Mesendoderm (in vitro differentiated cells): ENCODE measurements at places on chromosomes 7 and 10.
A peak's percentile ranks its signal among the peaks of the same experiment; 100 is the strongest.

DNA sequence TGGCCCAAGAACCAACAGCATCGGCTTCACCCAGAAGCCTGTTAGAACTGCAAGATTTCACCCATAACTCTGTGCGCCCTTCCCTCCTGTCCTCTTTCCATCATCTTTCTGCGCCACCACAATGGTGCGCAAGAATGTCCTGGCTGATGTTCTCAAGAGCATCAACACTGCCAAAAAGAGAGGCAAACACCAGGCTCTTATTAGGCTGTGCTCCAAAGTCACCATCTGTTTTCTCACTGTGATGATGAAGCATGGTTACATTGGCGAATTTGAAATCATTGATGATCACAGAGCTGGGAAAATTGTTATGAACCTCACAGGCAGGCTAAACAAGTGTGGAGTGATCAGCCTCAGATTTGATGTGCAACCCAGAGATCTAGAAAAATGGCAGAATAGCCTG is 115.2 kb upstream of the FGFR2 start:
- no peak for DNase-seq

- no peak for DNase-seq
Measured at GRCh38 chr10:78699971-78700370, 368.8 kb upstream of the ZMIZ1 start.

DNA sequence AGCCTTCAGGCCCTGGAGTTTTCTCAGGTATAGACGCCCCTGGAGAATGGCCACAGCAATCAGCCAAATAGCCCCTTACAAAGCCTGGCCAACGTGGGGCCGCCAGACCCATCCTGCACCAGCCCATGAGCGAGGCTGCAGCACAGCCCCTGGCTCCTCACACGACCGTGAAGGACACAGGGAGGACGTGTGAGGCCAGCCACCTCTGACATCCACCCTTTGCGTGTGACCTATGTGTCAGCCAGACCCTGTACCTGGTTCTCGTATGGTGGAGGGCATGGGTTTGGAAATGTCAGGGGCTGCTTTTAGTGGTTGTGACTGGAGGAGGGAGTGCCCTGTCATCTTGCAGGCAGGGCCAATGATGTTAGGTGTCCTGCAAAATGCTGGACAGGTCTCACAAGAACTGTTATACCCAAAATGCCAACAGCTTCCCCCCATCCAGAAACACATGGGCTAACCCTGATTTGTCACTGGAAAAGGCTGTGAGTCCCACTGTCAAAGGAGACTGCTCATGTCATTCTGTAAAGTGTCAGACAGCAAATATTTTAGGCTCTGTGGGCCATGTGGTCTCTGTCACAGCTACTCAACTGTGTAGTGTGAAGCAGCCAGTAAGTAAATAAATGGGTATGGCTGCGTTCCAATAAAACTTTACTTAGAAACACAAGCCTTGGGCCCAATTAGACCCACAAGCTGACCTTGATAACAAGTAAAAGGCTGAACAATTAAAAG is 30.0 kb downstream of the NOD1 start:
- no peak for DNase-seq

GRCh38 chr10:32923849-32924248 is 34.2 kb downstream of the ITGB1 start:
- no peak for DNase-seq

- no peak for DNase-seq
Measured at GRCh38 chr7:19944363-19945120, 171.1 kb upstream of the TMEM196 start.

DNA sequence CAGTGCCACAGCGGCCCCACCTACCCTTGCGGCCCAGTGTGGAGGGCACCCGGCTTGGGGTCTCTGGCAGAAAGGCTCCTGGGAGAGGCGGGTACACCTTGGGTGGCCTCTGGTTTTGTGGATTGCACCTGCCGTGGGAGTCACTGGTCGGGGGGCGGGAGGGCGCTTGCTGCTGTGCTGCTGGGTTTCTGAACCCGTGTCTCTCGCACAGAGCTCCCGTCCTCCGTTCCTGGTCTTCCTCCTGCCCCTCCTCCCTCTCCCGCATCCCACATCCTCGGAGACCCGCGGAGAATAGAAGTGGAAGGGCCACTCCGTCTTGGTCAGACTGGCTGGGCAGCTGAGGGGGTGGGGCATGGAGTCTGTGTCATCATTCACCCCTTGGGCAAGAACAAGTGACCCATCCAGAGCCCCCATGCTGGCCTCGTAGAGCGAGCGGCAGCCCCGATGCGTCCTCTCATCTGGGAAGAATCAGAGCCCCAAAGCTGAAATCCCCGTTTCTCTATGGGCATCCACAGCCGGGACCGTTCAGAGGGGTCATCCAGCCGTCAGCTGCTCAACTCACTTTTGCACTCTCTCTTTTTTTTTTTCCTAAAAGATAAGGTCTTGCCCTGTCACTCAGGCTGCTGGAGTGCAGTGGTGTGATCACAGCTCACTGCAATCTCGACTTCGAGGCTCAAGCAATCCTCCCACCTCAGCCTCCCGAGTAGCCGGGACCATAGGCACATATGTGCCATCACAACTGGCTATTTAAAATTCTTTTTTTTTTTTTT is 4.0 kb downstream of the MAFK start:
- no peak for DNase-seq

DNA sequence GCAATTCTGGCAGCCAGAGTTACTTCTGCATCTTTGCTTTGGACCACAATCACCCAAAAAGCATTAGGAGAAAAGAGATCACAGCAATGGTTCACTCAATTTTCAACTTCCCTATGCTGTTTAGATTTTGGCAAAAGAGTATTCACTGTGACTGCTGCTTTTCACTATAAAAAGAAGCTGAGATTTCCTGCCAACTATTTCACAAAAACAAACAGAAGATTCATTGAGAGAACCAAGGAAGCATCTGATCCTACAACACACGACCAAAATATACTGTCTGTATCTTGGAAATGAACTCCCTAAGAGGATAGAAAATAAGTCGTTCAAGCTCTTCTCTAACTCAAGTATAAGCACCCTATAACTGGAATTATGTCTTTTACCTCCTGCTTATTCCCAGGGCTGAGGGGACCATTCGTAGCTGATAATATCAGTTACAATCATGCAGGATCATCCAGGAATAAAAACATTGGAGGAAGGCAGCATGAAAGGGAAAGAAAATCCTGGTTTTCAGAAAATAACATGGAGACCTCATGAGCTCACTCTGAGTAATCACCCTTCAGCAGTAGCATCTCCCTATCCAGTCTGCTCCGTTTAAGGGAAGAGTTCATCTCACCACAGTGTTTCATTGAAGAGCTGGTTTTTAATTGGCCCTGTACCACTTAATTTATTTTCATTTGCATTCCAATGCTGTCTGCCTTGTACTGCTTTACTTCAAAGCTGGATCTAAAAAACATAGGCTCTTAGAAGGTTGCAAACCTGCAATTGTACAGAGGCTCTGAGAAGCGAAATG is 256.2 kb downstream of the PAXIP1 start:
- no peak for DNase-seq

- DNase-seq = no peak
Measured at GRCh38 chr7:107785926-107786325, 17.1 kb downstream of the SLC26A3 start.

DNA sequence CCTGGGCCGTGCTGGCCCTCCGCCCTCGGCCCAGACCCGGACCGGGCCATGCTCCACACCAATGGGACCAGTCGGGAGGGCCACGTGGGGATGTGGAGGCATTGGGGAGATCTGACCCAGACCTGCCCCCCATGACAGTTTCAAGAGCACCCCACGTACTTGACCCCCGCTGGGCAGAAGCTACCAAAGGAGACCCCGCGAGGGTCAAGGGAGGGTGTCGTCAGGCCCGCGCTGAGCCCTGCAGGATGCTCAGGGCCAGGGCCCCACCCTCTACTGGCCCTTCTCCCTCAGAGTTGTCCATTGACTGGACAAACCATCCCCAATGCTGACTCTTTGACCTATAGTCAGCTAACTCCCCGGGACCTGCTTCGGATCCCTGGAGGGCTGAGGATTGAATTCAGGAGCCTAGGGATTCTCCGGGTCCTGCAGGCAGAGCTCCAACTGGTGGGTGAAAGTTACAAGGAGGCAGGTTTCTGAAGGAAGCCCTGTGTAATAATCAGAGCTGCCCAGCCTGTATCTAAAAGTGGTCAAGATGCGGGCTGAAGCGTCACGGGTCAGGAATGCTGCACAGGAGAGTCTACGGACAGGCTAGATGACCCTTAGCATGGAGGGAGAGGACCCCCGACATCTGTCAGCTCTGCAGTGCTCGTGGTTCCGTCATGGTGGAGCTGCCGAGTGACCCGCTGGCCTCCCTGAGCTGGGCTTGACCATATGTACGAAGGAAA is 498 bp upstream of the CALHM2 start:
- no peak for DNase-seq

DNA sequence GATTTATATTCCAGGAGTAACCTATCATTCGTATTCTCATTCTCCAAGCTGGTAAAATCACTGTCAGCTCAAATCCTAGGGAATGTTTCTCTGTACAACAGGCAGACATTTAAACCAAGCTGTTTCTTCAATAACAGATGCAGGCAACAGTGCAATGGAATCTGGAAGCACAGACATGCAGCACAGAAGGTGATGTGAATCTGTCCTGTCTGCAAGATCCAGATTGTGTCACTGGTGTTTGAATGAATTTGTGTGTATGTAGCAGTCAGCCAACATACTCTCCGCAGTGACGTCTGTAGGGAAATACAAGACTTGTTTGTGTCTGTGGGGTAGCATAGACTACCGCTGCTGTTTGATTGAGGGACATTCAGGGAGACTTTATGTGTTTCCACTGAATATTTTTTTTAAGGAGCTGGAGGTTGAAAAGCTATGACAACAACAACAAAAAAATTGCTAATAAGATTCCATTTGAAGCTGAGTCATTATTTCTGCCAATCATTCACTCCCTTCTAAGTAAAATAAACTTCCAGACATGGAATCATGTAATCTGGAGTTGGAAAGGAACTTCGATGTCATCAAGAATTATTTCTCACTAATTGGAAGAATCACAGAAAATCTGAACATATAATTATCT is 122.9 kb upstream of the MYO3A start:
- no peak for DNase-seq

GRCh38 chr10:1498746-1499358 is 238.5 kb downstream of the ADARB2 start:
- DNase-seq = no peak

GRCh38 chr7:22420973-22421635 is 64.2 kb upstream of the RAPGEF5 start:
- no peak for DNase-seq

DNA sequence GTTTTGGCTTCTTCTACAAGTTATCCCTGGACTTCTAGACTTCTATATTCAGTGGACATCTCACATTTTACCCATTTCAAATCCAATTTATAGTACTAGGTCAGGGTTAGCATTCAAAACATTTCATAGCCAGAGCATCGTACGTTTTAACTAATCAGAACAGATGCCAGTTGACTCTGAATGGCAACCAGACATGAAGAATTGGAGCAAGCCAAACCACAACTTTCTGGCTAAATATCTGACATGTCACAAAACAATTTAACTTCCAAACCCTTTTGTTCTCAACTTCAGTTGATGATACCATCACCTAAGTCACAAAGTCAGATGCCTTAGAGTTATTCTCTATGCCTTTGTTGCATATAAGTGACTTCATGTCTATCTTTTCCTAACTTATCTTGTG is 1105.7 kb downstream of the XPNPEP1 start:
- no peak for DNase-seq

GRCh38 chr7:12907774-12908173 is 220.3 kb downstream of the ARL4A start:
- no peak for DNase-seq

DNA sequence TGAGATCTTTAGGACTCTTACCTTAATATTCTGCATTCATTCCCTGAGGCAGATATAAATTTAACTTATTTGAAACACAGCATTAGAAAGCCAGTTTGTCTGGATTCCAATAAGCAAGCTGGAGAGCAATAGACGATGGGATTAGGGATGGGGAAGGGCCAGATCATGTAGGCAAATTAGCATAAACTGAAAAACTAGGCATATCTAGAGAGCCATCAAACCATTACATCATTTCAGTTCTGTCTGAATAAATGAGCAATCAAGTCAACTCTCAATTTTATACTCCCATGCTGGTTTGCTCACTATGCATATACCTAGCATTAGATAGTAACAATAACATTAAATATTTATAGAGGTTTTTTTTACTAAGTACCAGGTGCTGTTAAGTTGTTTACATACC is 583.6 kb upstream of the LRRN3 start:
- DNase-seq = no peak

DNA sequence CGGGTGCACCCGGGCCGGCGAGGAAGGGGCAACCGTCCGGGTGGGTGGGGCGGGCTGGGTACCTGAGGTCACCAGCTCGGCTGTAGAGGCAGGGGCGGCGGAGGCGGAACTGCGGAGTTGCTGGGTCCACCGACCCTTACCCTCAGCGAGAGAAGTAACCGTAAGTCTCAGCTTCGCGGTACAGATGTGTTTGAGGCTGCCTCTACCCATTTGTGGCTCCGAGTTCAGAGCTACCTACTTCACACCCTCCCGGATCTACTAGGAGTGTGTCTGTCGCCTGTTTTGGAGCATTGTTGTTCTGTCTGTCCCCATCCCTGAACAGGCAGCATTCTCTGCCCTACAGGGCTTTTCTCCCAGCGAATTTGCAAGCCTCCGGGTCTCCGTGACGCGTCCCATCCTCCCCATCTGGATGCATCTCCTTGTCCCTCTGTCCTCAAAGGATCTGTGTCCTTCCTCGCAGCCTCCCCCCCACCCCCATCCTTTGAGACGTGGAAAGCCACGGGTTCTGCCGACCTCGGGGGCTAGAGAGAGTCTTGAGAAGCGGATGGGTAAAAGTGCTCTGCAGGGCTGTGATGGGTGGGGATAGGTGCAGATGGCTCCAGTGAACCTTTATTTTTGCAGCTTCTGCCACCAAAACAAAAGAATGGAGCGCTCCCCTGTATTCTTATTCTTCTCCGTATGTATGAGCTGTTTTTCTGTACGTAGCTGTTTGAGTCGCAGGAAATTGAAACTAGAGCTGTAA is 757 bp downstream of the ANKIB1 start:
- peak; percentile 72 for DNase-seq

- DNase-seq = no peak
Measured at GRCh38 chr7:96976106-96976505, 29.2 kb upstream of the DLX6 start.

GRCh38 chr10:112789248-112789647 is 160.8 kb upstream of the TCF7L2 start:
- DNase-seq = no peak

GRCh38 chr7:107499731-107500130 is 29.9 kb downstream of the GPR22 start:
- DNase-seq = no peak

DNA sequence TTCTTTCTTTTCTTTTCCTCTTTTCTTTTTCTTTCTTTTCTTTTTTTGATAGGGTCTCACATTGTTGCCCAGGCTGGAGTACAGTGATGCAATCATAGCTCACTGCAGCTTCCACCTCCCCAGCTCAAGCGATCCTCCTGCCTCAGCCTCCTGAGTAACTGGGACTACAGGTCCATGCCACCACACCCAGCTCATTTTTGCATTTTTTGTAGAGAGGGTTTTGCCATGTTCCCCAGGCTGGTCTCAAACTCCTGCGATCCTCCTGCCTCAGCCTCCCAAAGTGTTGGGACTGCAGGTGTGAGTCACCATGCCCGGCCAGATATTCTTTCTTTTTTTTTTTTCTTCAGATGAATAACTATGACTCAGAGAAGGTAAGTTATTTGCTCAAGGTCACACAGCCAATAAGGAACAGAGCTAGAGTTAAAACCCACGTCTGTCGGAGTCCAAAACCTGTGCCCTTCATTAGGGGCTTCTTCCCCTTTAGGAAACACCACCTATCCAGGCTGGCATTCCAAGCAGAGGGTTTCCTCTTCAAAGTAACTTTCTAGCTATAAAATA is 28.1 kb upstream of the DNMBP start:
- DNase-seq = no peak

- DNase-seq = peak; percentile 73
Measured at GRCh38 chr10:5488272-5489161, 10.9 kb downstream of the CALML5 start.
